ENCODE measurements at places on chromosomes 1 and 21.

DNA sequence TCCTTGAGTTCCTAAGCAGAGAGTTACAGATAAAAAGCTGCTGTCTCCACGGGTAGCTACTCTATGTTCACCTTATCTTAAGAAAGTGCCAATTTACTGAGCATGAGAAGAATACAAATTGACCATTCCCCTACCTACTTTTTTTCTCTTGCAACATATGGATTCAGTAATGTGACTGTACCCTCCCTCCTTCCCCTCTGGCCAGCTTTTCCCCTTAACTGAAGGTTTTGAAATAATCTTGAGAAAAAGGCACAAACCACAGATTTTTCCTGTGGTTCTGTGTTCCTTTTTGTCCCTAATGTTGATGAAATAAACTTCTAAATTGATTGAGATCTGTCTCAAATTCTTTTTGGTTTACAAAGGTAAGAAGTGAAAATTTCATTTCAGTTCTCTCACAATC is 2.6 kb upstream of the CD2 start:
- DNase-seq: no peak

GRCh38 chr1:204344665-204345355 is 14.9 kb downstream of the PLEKHA6 start:
- no peak for DNase-seq

DNA sequence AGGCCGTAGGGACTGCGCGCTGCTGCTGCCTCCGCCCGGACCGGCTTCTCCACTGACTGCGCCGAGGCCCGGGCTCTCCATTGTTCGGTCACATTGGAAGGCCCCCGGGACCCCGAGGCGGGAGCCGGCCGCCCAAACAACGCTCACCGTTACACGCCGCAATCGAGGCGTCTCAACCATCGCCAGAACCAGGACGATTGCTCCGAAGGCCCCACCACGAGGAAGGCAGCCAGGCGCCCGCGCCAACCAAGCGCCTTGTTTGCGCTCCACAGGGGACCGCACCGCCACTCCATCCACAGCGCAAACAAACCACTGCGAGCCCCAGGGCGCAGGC is 595 bp downstream of the GLUL start:
- DNase-seq: no peak

GRCh38 chr1:229526695-229527094 is 18.6 kb upstream of the NUP133 start:
- no peak for DNase-seq

DNA sequence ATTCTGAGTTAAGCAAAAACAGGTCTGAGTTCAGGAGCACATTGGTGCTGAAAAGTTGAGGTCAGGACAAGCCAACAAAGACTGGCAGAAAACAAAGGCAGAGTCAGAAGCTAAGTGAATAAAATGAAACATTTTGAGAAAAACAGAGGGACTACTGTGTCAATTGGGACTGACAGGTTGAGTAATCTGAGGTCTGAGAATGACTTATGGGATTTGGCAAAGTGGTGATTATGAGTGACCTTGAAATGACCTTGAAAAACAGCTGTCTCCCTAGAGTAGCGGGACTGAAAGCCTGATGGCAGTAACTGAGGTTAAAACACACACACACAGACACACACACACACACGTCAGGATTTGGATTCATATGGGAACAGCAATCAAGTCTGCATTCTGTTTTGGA is 8.8 kb upstream of the COG2 start:
- no peak for DNase-seq

DNA sequence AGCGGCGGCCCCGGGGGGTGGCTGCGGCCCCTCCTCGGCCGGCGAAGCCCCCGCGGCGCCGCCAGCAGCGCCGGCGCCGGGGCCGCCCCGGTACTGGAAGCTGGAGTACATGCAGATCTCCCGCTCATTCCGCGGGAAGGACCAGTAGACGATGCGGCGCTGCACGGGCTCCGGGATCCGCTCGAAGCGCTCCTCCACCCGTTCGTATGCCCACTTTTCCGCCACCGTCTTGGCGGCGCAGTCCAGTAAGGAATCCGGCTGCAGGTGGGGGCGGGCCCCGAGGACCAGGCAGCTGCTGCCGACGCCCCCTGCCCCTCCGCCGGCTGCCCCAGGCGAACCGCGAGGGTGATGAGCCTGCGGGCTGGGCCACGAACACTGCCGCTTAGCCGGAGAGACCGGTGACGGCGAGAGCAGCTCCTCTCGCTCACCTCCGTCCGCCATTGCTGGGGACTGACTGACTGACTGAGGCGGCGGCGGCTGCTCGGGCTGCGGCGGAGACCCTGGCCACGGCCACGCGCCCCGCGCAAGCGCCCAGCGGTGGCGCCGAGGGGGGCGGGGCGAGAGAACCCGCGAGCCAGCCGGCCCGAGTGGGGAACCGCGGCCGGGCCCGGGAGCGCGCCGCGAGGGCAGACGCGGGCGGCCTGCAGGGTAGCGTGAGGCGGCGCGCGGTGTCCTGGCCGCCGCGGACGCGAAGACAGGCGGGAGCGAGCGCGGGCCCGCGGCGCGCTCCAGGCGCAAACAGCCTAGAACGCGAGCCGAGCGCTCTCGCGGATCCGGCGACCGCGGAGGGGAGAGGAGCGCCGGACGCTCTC is at the start of gene ZSWIM5:
Gene ZSWIM5 (minus strand): TSS at position 696 of the 812 bp plus-strand sequence. CDS start 255 bp downstream, at position 441.
- DNase-seq: no peak

- DNase-seq: no peak
These were observed 41.5 kb downstream of the CHIA start for GRCh38 chr1:111332190-111332589.

- DNase-seq: no peak
These were observed 809.2 kb downstream of the KCNT2 start for GRCh38 chr1:195799016-195799415.

DNA sequence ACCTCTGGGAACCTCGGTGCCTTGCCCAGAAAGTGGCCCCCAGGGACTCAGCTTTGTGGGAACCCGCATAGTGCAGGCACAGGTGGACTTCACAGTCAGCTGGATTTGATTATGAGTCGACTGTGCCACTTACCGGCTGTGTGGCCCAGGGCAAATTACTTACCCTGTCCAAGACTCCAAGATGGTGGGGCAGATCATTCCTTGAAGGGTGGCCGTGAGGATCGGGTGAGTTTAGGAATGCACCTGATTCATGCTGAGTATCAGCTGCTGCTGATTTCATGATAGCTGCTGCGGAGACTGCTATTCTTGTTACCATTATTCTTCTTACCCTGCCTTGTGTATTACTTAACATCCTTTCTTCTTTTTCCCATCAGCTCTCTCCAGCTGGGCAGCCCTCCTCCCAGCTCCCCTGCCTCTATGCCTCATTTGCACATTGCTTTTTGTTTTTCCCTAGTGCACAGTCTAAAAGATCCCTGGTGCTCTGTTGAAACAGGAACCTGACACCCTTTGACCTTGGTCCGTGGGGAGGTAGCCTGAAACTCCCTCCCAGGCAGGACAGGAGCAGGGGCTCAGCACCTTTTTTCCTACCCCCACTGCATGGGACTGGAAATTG is 40.5 kb upstream of the FHAD1 start:
- DNase-seq: no peak

DNA sequence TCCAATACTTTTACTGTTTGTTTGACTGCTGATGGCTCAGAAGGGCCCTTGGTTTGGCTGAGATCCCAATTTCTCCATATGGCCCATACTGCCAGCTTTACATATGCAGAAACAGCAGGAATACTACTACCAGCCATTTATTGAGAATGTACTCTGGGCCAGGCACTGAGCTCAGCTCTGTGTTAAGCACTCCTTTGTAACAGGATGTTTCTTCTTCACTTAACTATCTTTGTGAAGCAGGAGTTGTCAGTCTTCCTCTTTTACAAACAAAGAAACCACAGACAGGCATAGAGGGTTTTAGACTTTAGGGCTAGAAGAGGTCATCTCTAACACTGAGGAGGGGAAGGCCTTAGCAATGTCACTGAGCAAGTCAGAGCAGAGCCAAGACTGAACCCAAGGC is 8.3 kb downstream of the HMGCL start:
- DNase-seq: no peak

GRCh38 chr1:156476501-156477298 is 23.9 kb downstream of the MEF2D start:
- no peak for DNase-seq

DNA sequence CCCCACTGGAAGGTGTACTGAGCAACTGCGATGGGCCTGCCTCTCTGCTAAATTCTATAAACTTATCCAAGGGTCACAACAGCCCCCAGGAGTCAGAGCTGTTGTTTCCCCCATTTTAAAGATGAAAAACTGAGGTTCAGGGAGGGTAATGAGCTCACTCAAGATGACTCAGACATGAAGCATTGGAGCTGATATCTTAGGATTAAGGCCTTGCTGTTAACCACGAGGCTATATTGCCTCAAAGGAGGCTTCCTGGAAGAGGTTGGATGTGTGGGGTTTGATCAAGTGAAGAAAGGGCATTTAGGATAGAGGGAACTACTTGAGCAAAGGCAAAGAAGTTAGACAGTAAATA is 6.7 kb downstream of the LDLRAP1 start:
- DNase-seq: no peak

DNA sequence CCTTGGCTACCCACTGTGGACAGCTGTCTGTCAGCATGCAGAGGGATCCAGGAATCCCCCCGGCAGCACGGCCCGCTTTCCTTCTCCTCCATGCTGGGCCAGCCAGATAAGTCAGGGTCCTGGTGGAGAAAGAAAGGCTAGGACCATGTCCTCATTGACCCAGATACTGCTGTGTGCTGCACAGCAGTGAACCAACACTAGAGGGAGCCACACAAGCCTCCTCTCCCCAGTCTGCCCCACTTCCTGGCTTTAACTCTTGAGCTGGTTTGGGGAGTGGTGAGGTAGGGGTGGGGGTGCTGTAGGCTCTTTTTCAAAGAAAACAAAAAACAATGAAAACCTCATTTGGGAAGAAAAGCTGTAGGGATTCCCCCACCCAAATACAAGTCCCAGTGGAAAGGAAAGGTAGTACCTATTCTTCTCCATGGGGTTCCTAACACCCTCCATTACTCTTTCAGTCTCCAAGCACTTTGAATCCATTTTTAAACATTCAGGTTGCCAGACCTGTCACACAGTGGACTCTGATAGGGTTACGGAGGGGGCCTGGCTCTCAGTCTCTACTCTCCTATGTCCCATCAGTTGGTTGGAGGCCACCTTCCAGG is 84.9 kb upstream of the CD1D start:
- peak; percentile 44 for DNase-seq

DNA sequence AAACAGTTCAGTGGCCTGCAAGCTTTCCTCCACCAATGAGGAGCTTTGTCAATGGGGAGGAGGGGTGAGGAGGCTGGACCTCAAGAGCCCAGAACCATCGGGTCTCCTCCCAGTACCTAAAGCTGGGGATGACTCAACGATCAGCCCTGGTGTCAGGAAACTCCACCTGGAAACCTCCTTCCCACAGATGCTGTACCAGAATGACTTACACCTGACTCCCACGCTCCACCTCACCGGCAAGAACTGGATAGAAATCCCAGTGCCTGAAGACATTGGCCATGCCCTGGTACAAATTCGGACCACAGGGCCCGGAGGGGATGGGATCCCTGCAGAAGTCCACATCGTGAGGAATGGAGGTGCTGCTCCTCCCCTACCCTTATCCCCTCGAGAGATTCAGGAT is 11.4 kb downstream of the TMEM81 start:
- DNase-seq: no peak

DNA sequence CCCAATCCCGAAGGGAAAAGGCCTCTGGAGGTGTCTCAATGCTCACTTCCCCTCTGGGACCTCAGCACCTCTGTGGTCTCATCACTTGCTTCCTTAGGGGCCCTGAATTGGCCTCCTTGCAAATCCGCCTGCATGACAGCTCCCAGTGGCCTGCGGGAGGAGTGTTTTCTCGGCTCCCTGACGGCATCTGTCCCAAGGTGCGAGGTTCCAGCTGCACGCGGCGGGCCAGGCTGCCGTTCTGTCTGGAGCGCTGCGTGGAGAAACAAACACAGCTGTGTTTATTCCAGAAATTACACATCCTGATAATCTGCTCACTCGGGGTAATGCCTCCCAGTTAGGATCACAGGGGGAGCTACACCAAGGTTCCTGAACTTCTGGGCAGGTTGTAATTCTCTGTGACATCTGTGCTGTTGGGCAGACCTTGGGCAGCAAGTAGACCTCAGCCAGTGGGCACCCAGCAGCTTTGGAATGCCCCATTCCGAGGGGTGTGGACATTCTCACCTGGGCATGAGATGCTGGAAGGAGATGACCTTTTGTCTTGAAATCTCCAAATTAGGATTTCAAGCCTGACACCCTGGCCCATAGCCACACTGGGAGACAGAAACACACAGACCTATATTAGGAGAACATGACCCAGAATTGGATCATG is 18.2 kb downstream of the EPHB2 start:
- no peak for DNase-seq

GRCh38 chr1:15681349-15682292 is 2.5 kb upstream of the PLEKHM2 start:
- DNase-seq: no peak

- no peak for DNase-seq
These were observed 6.0 kb downstream of the AKNAD1 start for GRCh38 chr1:108850929-108851328.

DNA sequence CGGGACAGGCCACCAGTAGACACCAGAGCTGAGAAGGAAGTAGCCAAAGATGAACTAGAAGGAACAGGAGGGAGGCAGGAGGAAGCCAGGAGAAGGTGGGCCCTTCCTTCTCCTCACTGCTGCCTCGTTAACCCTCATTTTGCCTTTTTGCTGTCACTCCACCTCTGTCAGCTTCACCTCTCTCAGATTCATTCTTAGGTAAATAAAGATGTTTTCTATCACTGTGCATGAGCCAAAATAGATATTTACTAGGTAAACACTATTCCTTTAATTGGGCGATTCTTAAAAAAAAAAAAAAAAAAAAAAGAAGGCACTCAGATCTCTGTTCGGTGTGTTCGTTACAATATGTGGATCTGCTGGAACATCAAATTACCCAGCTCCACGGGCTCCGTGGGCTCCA is 112.3 kb downstream of the GLUL start:
- DNase-seq: no peak

DNA sequence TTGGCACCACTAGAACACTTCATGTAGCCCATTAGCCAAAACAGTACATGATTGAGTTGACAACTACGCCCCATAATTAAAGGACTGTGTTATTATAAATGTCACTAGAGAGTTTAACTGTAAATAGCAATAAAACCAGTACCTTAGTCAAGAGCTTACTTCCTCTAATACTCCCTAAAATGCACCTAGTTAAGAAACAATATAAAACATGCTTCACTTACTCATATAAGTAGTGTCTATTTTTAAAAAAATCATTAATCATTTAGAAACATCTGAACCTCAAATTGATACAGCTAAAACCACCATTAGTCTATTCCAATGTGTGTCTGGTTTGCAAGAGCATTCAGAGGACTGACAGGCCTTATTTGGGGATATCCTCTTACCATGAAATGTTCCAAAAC is 25.3 kb downstream of the PTP4A2 start:
- DNase-seq: no peak

DNA sequence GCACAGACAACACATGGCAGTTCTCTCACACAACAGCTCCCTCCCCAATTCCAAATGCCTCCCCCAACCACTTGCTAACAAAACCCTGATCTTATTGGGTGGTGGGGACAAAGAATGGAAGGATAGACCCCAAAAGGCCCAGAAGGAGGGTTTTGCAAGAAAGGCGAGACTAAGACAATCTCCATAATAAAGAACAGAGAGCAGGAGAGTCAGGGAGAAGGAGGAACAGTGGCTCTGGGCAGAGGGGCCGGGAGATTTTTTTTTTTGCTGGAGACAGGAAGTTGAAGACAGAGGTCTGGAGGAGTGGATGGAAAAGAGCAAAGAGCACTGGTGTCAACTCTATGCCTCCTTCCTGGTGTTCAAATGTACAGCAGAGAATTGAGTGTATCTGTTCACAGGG is 6.5 kb upstream of the C1QA start:
- DNase-seq: no peak

GRCh38 chr1:90561911-90562310 is 155.2 kb downstream of the BARHL2 start:
- DNase-seq: no peak
